GM18507 (cell line): ENCODE measurements at places on chromosomes 4 and X.

GRCh38 chr4:72031868-72032608 is at the start of gene NPFFR2:
Gene NPFFR2 (plus strand): TSS chr4:72032000. CDS start chr4:72128592, 96,592 bp downstream.
- DNase-seq, result no peak

GRCh38 chr4:3193531-3194203 is 55.3 kb upstream of the MSANTD1 start:
- no peak for DNase-seq

DNA sequence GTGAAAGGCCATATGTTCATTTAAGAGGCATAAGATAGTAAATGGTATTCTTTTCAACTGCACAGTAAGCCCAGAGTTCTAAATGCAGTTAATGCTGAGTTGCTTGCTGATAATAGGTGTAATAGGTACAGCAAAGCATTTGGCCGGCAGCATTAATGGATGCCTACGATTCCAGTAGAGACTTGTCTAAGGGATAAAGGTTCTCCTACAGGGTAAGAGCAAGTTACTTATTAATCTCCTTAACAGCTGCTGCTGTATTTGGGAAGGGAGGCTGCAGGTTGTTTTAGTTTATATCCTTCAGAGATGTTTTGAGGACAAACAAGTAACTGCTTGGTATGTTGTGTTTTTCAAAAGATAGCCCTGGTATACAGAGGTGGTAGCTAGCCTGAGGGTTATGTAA is 16.8 kb downstream of the TSPAN7 start:
- DNase-seq, result no peak

DNA sequence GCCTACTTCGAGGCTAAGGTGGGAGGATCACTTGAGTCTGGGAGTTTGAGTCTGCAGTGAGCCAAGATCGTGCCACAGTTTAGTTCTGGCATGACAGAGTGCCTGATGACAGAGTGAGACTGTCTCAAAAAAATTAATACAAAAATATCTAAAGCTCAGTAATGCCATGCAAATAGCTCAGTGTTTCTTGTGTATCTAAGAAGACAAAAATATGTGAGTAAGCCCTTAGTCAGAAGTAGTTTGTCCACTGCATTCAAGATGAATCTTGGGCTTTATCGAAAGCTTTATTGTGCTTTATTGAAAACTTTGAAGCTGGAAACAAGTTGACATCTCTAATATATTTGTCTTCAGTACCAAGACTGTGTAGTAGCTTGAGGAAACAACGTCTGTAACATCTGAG is 115.9 kb downstream of the GPAT3 start:
- no peak for DNase-seq

- no peak for DNase-seq
These were observed 141.4 kb downstream of the KLHL8 start for GRCh38 chr4:87078987-87079486.

- DNase-seq, result no peak
These were observed 118.8 kb downstream of the CHRNA9 start for GRCh38 chr4:40453912-40454311.

DNA sequence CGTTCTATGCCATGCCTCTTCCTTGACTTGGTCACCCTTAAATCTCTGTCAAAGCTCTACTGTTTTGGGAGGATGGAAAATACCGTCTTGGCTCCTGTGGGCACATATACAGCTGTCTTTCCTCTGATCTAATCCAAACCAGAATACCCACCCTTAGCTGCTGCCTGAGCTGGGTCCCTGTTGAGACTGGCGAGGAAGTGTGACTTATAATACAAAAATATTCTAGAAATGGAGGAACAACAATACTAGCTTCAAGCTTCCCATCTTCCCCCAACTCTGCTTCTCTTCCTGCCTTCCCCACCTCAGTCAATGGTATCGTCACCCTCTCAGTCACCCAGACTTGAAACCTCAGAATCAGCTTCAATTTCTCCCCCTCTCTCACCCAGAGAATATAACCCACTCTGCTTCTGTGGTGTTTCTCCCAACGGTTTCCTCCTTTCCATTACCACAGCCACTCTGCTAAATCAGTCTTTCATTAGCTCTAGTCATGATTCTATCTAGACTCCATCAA is 599 bp upstream of the IL2RG start:
- DNase-seq, result no peak

DNA sequence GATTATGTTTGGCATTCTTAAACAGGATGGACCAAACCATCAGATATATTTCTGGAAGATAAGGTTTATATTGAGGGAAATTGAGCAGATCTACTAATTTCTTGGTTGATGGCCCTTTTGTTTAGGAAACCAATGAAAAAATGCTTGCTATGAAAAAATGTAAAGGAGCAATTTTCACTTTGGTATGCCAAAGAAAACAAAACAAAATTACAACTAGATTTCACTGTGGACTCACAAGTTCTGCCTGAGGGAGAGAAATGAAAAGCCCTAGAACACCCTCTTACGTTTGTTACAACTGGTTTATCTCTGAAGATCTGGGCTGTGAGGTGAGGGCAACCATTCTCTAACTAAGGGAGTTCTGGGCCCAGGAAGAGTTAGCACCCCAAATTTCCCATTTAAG is 122.5 kb upstream of the IL15 start:
- no peak for DNase-seq

DNA sequence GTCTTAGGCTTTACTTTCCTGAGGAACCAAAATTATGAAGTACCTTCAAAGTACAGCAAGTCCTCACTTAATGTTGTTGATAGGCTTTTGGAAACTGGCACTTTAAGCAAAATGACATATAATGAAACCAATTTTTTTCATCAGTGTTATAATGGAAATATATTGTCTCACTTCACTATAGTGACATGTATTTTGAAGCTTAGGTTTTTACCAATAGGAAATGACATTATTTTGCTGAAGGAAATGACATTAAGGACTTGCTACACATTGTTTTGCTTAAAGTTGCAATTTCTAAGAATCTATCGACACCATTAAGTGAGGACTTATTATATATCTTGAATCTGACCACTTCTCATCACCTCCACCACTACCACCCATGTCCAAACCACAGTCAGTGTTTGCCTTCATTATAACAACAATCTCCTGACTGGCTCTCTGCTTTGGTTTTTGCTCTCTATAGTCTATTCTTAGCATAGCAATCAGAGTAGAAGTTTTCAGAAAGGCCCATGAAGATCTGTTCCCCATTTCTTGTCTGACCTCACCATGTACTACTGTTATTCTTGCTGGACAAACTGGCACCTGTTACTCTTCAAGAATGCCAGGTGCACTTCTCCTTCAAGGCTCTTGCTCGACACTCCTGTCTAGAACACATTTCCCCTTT is 311.2 kb downstream of the BMPR1B start:
- DNase-seq, result no peak

DNA sequence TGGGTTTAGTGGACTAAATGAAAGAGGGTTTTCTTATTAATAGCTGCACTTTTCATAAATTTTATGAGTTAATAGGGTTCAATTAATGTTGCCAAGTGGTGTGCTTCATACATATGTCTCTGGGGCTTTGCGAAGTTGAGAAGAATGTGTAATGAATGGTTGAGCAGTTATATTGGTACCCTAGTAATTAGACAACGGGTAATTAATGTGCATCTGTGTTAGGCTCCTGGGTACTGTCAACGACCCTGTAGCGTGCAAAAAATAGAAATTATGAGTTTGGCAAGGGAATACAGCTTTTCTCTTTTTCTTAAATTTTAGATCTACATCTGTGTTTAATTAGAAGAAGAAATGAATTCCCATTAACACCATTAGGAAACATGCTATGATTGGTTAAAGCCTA is 1027.7 kb downstream of the ARAP2 start:
- DNase-seq, result no peak

DNA sequence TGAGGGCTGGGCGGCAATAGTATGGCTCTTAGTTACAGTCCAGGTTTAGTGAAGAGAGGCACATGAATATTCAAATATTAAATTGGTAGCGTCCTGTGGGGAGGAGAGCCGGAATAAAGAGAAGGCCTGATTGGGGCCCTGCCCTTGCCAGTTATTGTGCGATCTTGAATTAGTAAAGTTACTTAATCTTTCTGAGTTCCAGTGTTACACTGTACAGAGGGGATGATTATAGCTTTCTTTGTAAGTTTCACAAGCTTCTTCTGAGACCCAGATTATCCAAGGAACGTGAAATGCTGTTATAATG is 1.2 kb downstream of the METAP1 start:
- no peak for DNase-seq

DNA sequence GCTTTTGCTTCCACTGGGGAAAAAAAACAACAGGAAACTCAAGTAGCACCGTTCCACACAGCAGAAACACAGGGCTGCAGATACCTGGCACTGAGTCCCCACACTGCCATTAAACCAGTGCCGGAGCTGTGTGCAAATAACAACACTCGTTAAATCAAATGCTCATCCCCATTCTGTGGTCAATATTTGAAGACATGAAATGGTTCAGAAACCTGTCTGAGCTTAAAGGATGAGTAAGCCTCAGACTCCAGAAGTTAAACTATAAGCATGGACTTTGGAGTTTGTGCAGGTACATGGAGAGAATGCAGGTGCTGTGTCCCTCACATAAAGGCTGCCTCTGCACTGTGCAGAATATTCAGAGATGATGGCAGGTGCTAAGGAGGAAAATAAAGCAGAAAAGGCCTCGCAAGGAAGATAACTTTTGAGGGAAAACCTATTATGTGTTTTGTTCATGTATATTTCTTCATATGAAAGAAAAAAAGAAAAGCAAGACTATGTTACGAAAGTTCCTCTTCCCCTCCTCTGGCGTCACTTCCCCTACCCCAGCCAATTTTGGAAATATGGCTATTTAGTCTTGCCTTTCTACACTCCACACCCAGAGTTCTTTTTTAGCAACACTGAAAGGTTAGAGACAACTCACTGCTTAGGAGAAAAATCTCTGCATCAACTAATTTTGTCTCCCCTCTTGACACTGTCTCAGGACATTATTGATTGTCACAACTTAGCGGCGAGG is 4.6 kb downstream of the MPP1 start:
- no peak for DNase-seq

- no peak for DNase-seq
These were observed 145.4 kb downstream of the FNIP2 start for GRCh38 chr4:158914218-158914617.

GRCh38 chr4:24867766-24868296 is 45.0 kb downstream of the CCDC149 start:
- DNase-seq, result no peak

GRCh38 chrX:51148848-51149247 is 183.8 kb upstream of the NUDT10 start:
- no peak for DNase-seq

DNA sequence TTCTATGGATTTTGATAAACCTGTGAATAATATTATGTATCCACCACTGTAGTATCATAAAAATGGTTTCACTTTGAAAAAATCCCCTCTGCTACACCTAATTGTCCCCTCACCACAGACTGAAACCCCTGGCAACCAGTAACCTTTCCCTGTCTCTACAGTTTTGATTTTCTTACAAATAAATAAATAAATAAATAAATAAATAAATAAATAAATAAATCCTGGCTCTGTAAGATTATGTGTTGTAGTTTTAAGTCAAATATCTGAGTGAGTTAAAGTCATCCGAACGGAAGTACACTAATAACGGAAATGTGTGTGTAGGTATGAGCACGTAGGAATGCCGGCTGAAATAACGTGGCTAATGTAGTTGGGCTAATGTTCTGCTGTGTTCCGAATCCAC is 641.5 kb downstream of the GABRG1 start:
- no peak for DNase-seq

GRCh38 chr4:102825261-102826091 is 1.9 kb downstream of the UBE2D3 start:
- DNase-seq, result no peak

DNA sequence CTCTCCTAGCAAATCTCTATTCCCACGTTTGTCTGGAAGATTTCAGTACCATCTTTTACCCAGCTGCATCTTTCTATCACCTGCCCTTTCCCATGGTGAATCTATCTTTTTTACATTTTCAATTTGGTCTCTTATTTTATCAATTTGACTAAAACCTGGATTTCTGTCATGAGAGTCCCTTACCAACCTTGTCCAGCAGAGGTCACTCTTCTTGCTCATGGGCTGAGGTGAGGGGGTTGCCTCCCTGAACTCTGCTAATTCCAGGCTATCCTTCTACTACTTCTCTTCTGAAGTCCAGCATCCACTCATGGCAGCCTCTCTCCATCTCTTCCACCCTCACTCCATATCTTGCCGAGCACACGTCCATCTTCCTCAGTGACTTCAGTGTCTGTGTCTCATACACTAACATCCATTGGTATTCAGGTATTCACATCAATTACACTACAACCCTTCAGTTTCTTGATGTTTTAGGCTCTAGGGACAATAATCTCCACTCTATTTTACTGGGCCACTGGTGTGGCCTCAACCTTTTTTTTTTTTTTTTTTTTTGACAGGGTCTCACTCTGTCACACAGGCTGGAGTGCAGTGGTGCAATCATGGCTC is 17.8 kb upstream of the ZNF827 start:
- no peak for DNase-seq

DNA sequence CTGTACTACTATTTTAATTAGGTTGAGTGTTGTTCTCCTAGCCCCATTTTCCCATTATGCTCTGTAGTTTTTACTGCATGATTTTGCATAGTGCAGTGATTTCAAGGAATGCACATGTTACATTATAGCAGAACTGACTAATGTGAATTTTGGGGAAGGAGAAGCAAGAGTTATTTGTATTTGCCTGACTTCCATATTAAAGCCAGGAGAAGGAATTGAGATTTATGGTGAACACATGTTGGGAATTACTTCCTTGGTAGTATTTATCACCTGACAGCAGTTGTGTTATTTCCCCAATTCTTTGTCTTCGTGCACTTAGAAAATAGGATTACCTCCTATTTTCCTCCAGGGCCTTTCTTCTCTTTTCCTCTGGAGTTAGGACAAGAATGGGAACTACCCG is 3.2 kb downstream of the TMEM144 start:
- no peak for DNase-seq

- peak; percentile 18 for DNase-seq
These were observed 27.2 kb upstream of the SEC24B start for GRCh38 chr4:109406337-109406931.

DNA sequence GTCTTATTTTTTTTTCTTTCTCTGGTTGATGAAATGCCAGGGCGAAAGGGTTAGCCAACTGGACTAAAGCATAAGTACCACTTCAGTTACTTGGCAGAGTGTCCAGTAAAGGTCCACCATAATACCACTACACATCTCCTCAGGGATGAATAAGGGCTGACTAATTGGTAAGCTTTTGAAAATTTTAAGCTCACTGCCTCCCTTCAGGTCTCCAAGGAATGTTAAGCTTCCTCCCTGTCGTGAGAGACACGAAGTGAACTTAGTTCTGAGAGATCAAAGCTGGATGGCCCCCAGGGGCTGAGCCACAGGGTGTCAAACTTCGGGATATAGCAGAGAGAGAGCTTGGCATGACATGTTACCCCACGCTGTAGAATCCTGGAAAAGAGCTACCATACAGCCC is 111.4 kb downstream of the VSIG4 start:
- no peak for DNase-seq

- DNase-seq, result no peak
These were observed 84.6 kb upstream of the FMR1 start for GRCh38 chrX:147827070-147827469.

DNA sequence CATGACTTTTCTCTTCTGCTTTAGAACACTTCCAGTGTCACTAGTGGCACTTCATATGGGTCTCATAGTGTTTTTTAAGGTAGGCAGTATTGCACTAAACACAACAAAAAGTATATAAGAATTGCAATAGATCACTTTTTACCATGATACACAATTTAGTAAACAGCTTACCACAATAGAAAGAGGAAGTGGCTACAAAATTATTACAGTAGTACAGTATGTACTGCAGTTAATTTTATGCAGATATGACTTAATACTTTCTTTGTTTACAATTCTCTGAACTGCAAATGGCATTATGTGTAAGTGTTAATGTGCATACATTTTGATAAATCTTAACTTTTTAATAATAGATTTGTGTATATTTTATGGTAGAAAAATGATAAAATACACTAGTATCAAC is 157.3 kb downstream of the RRAGB start:
- DNase-seq, result no peak
